Dermis lymphatic vessel endothelial cell (primary cell): ENCODE measurements at places on chromosomes 16 and 17. TPM values are rescaled to one million over a fixed set of nuclear protein-coding genes. Genes with fewer than 3 reads are reported as not detected.

Gene TAT
- total RNA-seq, result not detected in 2 replicates

Gene P2RX5
- 0.11 and 0.17 TPM in 2 replicates for total RNA-seq

Gene PRCD
- 0.17 and 0.54 TPM in 2 replicates for total RNA-seq

Gene CYB5D1
- total RNA-seq, result 6.7 and 7.2 TPM in 2 replicates

Gene SLC38A8
- total RNA-seq, result not detected in 2 replicates

Gene ADAD2
- total RNA-seq, result not detected in 2 replicates

Gene GJC1
- 2.9 and 4.6 TPM in 2 replicates for total RNA-seq
